ENCODE measurements at places on chromosomes 13 and 19.

GRCh38 chr13:77535448-77535847 is at the start of gene SCEL:
Gene SCEL, plus strand, starts transcription at chr13:77535706. Its CDS starts 20,170 bp downstream, at chr13:77555876.
- DNase-seq, result no peak

- DNase-seq, result peak; percentile 24
Measured at GRCh38 chr13:27792393-27793218, at the start of gene GSX1. Gene GSX1, plus strand, starts transcription at chr13:27792483. Its CDS starts 208 bp downstream, at chr13:27792691.

DNA sequence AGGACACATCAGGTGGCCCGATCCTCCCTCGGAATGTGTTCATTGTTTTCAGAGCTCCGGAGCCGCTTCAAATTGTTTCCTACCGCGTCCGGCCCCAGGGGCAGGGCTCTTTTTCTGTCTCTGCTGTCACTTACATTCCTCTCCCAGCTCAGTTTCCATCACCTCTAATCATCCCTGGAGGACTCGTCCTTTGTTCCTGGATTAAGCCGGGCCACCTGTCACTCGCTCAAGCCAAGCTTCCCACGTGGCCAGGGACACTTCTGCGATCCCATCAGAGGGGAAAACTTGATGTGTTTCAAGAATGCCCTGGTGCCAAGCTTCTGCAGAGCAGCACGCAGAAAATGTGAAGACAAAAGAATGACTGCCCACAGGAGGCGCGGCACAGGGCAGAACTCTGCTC is 13.5 kb downstream of the IL17D start:
- DNase-seq, result no peak

- no peak for DNase-seq
Measured at GRCh38 chr13:101211261-101211660, 205.0 kb downstream of the NALCN start.

DNA sequence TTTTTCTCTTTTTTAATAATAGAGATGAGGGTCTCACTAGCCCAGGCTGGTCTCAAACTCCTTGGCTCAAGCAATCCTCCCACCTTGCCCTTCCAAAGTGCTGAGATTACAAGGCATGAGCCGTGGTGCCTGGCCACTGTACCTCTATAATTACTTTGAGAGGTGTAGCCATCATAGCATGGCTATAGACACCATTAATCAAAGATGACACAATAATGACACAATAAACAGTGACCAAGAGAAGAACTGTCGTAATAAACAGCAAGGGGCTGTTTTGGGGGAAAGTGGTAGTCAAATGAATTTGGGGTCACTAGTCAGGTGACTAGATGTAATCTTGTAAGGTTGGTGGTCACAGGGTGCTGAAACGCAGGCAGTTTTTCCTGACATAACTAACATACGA is 30.4 kb downstream of the KLF5 start:
- DNase-seq, result no peak

- no peak for DNase-seq
Measured at GRCh38 chr13:89673789-89674311, 1673.6 kb upstream of the MIR17HG start.

GRCh38 chr13:68028701-68029100 is 798.6 kb upstream of the PCDH9 start:
- no peak for DNase-seq
